Activated T-helper 1 cell treated with anti-CD3 and anti-CD28 coated beads, Interleukin-2, amount 50 U/mL, for 16 hours (primary cell): ENCODE measurements at places on chromosomes 1 and 21.

DNA sequence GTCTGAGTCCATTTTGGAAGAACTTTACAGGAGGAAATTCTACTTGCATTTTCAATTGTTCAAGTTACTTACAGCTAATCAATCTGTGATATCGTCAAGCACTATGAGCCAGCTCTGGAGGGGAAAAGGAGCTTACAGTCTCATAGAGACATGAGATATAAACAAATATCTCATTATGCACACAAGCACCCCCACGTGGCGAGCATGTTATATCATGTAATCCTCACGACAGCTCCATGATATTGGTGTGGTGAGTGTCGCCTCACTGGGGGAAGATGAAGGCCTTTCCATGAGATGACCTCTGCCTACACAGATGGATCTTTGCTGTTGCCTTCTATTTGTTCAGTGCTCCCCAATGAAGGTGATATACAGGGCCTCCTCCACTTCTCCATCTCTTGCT, 34.6 kb downstream of the TNR start:
- no peak for DNase-seq

GRCh38 chr21:43826623-43826974, 37.2 kb downstream of the RRP1 start:
- DNase-seq, result no peak

- DNase-seq, result no peak
Observed at GRCh38 chr1:55399346-55399745, 184.2 kb upstream of the USP24 start.

DNA sequence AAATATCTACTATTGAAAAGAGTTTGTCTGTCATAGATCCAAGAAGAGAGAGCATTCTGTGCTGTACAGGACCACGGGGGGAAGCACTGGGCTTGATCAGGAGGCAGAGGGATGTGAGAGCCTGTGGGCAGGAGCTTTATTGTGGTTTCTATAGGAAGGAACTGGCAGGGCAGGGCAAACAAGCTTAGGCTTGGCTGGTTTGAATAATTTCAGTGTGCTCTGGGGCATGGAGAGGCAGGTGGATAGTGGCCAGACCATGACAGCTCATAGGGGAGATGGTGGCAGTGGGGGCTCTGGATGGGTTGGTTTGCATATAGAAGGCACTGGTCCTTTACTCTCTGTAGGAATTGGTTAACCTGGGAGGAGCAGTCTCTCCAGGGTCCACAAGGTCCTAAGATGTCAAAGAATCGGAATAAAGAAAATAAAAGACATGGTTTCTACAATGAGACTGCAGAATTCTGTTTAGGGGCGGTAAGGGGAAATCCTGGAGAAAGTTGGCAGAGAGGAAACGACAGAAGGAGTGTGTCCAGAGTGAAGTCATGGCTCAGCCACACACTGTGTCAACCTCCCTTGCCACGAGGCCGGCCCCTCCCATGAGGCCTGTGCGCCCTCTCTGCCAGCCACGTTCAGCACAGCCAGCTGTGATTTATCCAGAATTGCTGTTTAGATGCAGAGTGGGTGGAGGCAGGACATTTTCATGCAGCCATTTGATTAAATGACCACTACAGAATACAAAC, 81.7 kb upstream of the PGBD5 start:
- DNase-seq, result no peak

DNA sequence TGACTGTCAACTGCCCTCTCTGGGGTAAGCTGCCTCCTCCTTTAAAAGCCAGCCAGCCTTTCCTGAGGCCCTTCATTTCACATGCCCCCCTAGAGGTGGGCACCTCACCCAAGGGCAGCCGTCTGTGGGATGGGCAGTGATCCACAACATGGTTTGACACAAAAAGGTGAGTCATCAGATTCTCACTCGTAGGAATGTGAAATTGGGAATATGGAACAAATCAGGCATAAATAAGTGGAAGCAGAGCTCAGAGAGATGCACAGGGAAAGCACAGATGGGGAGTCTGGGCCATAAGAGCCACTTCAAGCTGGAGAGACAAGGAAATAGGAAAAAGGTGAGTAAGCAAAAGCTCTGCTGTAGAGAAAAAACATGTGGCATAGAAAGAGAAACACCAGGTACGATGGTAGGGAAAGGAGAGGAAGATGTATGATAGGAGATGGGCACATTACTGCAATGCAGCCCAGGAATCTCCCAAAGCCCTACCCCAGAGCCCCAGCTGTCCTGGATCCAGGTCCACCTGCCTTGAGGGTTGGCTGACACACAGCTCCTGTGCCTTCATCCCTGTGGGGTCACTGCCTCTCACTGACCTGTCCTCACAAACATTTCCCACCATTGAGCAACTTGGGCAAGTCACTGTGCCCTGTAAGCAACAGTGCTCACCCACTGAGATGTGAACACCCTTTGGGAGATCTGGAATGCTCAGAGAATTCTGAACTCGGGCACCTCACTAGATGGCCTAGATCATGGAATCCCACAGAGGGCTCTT, 86.6 kb downstream of the ASTN1 start:
- no peak for DNase-seq

GRCh38 chr1:156413391-156414246, 44.6 kb downstream of the RHBG start:
- no peak for DNase-seq

DNA sequence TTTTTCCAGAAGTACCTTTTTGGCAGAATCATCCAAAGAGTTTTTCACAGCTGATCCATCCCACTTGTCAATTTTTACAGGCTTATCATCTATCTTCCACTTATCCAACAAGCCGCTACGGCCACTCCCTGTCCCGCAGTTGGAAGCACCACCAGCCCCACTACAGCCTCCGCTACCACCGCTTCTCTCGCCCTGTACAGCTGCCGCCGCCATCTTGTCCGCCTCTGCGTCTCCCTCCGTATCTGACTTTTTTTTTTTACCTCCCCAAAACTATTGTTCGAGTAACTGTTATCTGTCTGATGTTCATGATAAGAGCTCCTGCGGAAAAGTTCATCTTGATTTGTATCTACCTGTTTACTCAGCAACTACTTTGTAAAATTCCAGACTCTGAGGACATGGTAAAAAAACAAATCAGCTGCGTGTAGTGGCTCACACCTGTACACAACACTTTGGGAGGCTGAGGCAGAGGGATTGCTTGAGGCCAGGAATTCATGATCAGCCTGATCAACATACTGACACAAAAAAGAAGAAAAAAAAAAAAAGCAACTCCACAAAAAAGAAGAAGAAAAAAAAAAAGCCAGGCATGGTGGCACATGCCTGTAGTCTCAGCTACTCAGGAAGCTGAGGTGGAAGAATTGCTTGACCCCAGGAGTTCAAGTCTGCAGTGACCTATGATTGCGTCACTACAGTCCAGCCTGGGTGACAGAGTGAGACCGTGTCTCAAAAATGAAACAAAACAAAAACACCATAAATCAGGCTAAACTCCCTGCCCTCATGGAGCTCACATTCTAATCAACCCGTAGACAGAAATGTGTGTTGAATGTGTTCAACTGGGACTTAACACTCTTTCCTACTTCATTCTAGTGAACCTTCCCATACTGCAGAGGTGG, 8.0 kb upstream of the EYA3 start:
- DNase-seq, result no peak
